Stimulated activated CD8-positive, alpha-beta memory T cell treated with anti-CD3 and anti-CD28 coated beads, Interleukin-12 subunit alpha, Interleukin-12 subunit beta, amount 100 ng/mL, for 1 hour (primary cell): ENCODE measurements at places on chromosomes 6 and 20.

DNA sequence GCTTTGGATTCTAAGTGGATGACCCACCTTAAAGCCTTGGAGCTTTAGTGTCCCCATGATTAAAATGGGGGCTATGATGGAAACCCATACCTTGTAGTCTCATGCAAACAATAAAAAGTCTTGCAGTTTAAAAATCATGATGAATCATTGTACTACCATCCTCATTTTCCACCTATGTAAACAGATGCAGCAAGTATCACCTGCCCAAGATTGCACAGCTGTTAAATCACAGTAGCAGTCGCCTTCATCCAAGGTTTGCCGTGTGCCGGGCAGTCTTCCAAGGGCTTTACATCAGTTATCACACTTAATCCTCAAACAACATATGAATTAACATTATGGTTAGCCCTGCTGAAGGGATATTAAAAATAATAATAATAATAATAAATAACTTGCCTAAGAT, 210.3 kb downstream of the FOXA2 start:
- DNase-seq: no peak

DNA sequence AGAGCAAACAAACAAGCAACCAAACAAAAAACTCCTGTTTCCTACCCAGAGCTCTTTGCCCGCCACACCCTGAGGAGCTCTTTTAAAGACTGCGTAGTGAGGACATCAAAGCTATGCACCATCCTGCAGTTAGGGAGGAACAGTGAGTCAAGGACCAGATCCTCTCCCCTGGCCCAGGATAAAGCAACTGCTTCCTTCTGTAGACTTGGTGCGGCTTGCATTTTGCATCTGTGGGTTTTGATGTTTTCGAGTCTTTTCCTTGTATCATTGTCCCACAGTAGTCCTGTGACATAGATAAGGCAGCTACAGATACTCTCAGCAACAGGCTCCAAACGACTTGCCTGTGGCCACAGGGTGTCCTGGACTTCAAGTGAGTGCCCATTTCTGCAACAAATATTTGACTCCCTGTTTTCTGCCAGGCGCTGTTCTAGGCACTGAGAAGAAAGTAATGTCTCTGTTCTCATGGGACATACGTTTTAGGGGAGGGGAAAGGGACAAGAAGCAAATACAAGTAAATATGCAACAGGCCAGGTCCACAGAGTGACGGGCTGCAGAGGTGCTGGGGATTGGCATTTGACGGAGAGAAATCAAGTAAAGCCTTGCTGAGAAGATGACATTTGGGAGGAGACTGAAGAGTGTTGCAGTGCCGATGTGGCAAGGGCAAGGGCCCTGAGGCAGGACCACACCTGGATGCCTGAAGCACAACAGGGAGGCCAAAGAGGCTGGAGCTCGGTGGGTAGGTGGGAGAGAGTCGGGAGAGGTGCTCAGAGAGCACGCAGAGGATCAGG, 35.9 kb upstream of the MAP3K4 start:
- DNase-seq: no peak

DNA sequence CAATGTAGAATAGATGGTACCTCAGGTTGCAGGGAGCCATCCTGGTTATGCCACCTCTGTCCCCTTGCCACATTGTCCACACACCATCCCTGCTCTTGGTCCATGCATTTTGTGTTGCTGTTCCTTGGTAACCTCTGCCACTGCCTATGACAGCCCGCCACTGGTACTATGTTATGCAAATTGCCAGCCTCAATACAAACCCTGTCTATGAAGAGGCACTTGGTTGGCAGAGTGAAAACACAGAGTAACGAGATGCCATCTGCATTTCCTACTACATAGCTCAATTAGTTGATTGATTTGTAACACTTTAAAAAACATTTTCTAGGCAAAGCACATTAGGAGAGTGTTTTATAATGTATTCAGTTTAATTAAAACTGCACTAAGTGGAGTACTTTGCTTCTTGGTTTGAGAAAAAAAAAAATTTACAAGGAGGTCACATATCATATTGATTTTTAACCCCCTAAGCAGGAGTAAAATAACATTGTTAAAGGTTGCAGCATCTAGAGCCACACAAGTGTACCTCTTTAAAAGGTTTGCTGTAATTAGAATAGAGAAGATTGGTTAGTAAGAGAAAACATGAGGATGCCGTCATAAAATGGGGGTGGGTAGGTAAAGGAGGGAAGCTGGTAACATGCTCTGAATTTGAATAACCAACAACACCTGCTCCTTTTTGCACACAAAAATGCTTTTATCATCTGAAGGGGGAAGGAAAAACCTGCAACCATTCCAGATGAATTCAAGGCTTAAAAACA, 817.1 kb downstream of the KIF16B start:
- DNase-seq: no peak

- DNase-seq: no peak
Measured at GRCh38 chr20:45209924-45210323, 3.1 kb downstream of the SEMG1 start.

GRCh38 chr6:10692965-10693538, 1.4 kb downstream of the C6orf52 start:
- no peak for DNase-seq

- DNase-seq: no peak
Measured at GRCh38 chr20:1534526-1534925, 23.0 kb downstream of the SIRPD start.

GRCh38 chr6:21533678-21534077, 59.9 kb upstream of the SOX4 start:
- no peak for DNase-seq

- DNase-seq: no peak
Measured at GRCh38 chr6:33961691-33962090, 157.9 kb upstream of the MLN start.

DNA sequence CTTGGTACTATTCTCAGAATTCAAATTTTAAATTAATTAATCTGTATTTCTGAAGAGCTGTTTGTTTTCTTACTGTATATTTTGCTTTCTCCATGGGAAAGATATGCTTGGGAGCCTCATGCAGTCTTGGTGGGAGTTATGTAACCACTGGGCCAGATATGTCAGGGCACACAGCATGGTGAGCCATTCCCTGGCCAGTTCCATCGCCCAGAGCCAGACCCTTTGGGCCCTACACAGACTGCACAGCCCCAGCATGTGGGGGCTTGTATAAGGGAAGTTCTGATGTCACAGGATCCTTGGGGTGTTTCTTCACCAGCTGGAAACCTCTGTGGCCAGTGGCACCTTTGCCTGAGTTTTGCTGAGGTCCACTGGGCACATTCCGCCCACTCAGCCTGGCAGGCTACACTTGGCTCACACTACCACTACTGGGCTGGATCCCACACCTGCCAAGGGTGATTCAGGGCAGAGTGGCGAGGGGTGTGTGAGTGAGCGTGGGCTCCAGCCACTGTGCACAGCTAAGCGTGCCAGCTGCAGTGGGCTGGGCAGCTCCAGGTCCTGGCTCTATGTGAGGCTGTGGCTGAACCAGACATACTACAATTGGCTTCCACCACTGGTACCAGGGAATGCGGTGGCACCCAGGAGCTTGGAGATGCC, 293.5 kb downstream of the ARHGAP18 start:
- no peak for DNase-seq

GRCh38 chr6:138310294-138310693, 67.4 kb upstream of the SMIM28 start:
- DNase-seq: no peak

DNA sequence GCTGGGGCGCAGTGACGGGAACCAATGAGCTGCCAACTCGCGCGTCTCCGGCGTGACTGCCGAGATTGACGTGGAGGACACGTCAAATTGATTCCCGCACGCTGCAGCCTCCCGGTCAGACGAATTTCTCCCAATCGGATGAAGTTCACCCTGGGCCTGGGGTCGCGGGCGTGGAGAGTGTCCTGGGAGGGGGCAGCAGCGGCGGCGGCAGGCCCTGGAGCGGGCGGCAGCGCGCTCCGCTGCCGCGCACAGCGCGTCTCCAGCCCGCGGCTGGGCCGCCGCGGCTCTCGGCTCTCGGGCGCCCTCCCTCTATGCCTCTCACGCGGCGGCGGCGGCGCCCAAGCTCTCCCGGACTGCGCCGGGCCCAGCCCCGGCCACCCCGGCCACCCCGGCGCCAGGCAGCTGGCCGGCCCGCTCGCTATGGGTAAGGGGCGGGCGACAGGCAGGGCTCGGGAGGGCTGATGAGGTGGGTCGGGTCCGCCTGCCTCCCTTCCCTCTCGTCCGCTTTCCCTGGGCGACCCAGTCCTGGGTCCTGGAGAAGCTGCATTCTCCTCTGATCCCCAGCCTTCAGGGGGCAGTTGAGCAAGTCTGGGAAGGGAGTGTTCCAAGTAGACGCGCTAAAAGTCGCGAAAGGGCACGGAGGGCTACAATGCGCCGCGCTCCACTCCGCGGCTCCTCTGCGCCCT, at the start of gene PAX1:
PAX1 (plus strand) TSS at position 90 of the 686 bp plus-strand sequence; CDS start at position 139, 49 bp downstream.
- no peak for DNase-seq

GRCh38 chr6:42762426-42762859, 16.5 kb upstream of the TBCC start:
- DNase-seq: no peak

DNA sequence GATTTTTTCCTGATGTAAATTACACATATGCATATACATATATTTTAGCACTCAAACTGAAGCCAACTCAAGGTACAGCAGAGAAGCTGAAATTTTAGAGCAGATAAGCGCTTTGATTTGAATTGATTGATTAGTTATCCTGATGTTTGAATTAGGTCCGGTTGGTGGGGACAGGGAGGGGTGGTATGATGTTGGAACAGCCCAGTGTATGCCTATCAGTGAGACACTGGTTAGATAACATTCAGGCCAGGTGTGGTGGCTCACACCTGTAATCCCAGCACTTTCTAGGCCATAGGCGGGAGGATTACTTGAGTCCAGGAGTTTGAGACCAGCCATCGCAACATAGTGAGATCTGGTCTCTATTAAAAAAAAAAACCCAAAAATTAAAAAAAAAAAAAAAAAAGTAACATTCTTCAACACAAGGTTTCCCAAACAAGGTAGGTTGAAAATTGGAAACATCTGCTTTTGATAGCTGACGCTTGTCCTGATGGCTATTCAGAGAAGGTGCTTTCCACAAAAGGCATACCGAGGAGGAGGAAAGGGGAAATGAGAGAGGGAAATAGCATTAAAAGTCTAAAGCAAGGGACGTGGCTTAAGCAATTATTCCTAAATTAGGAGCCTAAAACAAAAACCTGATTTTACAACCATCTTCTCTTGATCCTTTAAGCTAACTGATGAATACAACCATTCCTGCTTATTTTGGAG, 288.4 kb upstream of the JARID2 start:
- no peak for DNase-seq

DNA sequence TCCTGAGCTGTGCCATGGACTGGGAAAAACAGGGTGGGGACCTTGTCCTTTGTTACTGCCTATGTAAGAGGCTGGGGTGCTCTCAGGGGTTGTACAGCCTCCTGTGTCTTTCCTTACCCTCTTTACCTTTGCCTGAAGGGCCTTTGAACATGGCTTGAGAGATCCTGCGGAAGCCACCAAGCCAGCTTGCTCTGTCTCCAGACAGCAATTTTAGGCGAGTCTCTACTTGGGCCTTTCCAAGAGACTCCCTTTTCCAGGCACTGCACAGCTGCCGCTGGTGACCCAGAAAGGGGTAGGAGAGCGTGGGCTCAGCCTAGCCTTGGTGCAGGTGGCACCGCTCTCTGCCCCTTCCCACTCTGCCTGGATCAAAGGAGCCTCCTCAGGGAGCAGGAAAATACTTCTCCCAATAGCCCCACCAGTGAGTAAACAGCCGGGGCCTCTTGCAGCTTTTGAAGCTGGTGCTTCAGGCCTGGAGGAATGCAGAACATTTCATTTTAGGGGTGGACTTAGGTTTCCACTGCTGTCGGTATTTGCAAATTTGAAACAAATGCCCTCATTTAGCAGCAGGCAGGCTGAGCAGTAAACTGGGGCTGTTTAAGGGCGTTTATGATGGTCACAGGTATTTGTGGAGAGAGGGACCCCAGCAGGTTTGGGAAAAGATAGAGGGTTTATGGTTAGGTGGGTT, 13.9 kb downstream of the PTK7 start:
- no peak for DNase-seq
